ENCODE measurements at places on chromosomes 2 and 18. TPM values are rescaled to one million over a fixed set of nuclear protein-coding genes. Genes with fewer than 3 reads are reported as not detected.

GRCh38 chr2:191155608-191156071, 4.8 kb upstream of the STAT4 start:
- ATAC-seq: no peak

Gene MALL
- 0.13 TPM for total RNA-seq

- ATAC-seq: no peak
Measured at GRCh38 chr2:129768036-129768386, 211.5 kb upstream of the RAB6C start.

Gene IL1R1
- 41.7 TPM for total RNA-seq

DNA sequence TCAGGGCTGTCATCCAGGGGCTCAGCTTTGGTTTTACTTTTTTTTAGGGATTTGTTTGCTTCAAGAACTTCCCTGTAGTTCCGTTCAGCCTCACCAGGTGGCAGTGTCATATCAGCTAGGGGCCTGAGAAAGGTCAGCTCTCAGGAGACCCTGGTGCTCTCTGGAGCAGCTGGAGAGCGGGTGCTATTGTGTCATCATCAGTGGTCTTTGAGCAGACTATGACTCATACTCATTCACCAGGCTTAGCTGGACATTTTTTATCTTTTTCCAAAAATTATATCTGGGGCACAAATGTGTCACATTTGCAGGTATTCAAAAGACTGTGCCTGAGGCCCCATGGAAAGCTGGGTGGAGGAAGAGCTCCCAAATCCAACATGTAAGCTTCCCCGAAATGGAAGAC, 24.4 kb downstream of the ZNF892 start:
- ATAC-seq: no peak

DNA sequence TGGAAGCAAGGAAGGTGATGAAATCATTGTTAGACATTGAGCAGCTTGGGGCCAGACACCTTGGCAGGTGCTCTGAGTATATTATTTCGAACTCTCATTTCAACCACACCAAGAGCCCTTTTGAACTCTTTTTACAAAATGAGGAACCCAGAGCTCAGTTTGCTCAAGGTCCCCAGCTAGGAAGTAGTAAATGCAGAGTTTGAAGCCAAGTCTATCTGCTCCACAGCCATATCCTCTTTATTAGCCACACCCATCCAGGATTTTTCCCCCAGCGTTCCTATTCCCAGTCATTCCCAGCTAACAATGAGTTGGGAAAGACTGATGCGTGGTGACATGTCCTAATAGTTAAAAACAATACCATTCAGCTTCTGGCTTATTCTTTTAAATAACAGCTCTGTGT, 40.2 kb downstream of the SEMA4F start:
- ATAC-seq: no peak

- no peak for ATAC-seq
Measured at GRCh38 chr2:164126960-164127660, 391.3 kb upstream of the FIGN start.

- no peak for ATAC-seq
Measured at GRCh38 chr2:222751821-222752719, 80.6 kb downstream of the MOGAT1 start.

- peak; percentile 75 for ATAC-seq
Measured at GRCh38 chr2:226772389-226773179, 27.0 kb downstream of the IRS1 start.

DNA sequence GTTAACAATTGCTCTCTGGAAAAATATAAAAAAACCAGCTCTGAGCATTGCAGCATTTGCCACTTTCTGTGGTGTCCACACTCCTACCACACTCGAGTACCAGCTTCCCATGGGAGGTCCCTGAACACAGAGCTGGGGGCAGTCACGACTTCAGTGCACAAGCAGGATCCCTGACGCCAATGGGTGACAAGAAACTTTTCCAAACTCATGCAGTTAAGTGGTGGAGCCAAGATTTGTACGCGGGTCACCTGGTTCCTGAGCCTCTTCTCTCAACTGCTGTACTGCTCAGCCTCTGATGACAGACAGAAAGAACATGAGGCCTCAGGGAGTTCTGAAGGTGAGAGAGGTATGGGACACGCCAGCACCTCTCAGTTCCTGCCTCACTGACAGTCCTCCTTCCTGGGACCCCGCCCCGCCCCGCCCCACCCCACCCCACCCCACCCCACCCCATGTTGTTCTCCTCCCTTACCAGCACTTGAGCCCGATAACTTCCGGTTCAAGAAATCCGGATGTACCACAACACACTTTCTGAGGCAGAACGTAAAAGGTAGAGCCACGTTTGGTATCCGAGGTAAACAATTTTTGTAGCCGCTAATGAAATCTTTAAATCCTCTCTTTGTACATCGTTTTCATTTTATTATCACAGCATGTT, 287.6 kb downstream of the MYCN start:
- no peak for ATAC-seq

DNA sequence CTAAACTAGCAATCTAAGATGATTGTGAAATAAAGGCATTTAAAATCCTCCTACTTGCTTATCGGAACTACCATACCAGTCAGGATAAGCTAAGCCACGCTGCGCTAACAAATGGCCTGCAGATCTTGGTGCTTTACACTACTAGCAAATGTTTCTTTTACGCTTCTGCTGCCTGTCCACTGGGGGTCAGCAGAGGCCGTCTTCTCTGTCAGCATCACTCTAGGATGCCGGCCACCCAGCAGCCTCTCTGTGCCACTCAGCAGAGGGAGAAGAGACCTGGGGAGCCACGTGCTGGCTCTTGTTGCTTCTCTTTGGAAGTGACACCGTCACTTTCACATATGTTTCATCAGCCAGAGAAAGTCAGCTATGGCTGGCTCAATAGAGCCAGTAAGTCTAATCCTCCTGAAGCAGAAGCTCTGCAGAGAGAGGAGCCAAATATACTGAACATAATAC, 36.6 kb downstream of the COPS8 start:
- ATAC-seq: peak; percentile 81

Gene CD226
- 146 TPM for total RNA-seq

Gene ANKRD53
- not detected for total RNA-seq

Gene UGT1A5
- not detected for total RNA-seq

Gene G6PC2
- total RNA-seq: not detected
